ENCODE measurements at places on chromosomes 7 and 10. TPM values are rescaled to one million over a fixed set of nuclear protein-coding genes. Genes with fewer than 3 reads are reported as not detected.

DNA sequence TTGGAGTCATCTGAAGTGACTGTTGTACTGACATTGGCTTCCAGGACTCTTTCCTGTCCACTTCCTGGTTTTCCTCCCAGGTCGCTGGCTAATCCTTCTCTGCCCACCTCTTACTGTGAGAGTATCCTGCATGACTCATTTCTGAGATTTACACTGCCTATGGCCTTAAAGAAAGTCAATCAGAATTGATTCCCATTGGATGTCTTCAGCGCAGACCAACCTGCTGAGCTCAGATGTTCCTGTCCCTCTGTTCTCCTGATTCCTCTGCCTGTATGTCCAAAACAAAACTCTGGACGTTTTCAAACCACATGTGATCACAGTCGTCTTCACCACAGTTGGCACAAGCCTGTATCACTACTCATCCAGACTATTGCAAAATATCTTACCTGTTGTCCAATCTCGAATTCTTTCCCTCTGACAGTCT lies 262.1 kb downstream of the CREB5 start:
- peak; percentile 9 for DNase-seq

SLC16A9 gene
- not detected for total RNA-seq

GRCh38 chr10:88755753-88756152 lies 4.1 kb upstream of the LIPN start:
- DNase-seq: no peak

GRCh38 chr7:121954803-121955202 lies 81.8 kb downstream of the PTPRZ1 start:
- DNase-seq: peak; percentile 83

GRCh38 chr10:107264742-107265141 lies 100.2 kb upstream of the SORCS1 start:
- no peak for DNase-seq

ZNF365 gene
- 0.86 TPM for total RNA-seq

H2BK1 gene
- not detected for total RNA-seq

- peak; percentile 78 for DNase-seq
Observed at GRCh38 chr10:108204528-108205305, 1040.2 kb upstream of the SORCS1 start.

GRCh38 chr10:5719546-5719945 lies 34.9 kb downstream of the TASOR2 start:
- peak; percentile 2 for DNase-seq

ACTL6B gene
- not detected for total RNA-seq

- no peak for DNase-seq
Observed at GRCh38 chr7:78402096-78402495, 603.5 kb downstream of the PHTF2 start.

- peak; percentile 23 for DNase-seq
Observed at GRCh38 chr7:79199266-79199665, 254.2 kb downstream of the MAGI2 start.

DNA sequence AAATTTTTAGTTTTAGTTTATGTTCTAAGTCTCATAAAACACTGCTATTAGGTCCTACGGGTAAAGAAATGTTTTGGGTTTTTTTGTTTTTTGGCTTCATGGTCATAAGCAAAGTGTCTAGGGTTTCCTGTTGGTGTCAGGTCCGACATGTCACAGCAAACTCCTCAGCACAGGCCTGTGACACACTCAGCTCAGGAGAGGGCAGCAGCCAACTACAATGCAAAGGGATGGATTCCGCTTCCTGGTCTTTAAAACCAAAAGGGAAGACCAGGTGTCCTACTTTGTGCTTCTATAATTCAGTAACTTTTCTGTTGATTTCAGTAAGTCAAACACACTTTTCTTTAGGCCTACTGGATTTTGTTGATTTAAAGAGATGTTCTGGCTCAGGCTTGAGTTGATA lies 83.8 kb upstream of the MACROH2A2 start:
- no peak for DNase-seq

Measured in GM23248 (cell line).